Muscle of leg (tissue), 16 donors: ENCODE measurements at places on chromosomes 5 and 9. TPM values are rescaled to one million over a fixed set of nuclear protein-coding genes. Genes with fewer than 3 reads are reported as not detected.

Gene TAL2
- 22.4 TPM for polyA plus RNA-seq

Gene EDIL3
- polyA plus RNA-seq = 9.5 TPM

Gene PAPPA
- polyA plus RNA-seq = 0.34 TPM

Gene CCDC180
- polyA plus RNA-seq = 8.1 TPM

Gene DAP
- polyA plus RNA-seq = 49.8 TPM

Gene AJM1
- 2.2 TPM for polyA plus RNA-seq

Gene ZNG1F
- 4.2 TPM for polyA plus RNA-seq

Gene ANKRD31
- 0.13 TPM for polyA plus RNA-seq
